ENCODE measurements at places on chromosomes 7 and 10.

GRCh38 chr7:70380421-70381015 is 751.4 kb upstream of the GALNT17 start:
- H3K4me3 ChIP-seq, result no peak overlapping the region
- H3K36me3 ChIP-seq, result no peaks in the 10 kb centered on the region
- H3K27ac ChIP-seq, result no peak overlapping the region
- H3K27me3 ChIP-seq, result no peaks in the 10 kb centered on the region
- DNase-seq, result no peak

GRCh38 chr7:114874170-114874569 is 47.7 kb upstream of the MDFIC start:
- no peak overlapping the region for H3K4me3 ChIP-seq
- DNase-seq, result no peak
- no peak overlapping the region for H3K27ac ChIP-seq
- H3K36me3 ChIP-seq, result no peaks in the 10 kb centered on the region
- no peaks in the 10 kb centered on the region for H3K4me1 ChIP-seq

DNA sequence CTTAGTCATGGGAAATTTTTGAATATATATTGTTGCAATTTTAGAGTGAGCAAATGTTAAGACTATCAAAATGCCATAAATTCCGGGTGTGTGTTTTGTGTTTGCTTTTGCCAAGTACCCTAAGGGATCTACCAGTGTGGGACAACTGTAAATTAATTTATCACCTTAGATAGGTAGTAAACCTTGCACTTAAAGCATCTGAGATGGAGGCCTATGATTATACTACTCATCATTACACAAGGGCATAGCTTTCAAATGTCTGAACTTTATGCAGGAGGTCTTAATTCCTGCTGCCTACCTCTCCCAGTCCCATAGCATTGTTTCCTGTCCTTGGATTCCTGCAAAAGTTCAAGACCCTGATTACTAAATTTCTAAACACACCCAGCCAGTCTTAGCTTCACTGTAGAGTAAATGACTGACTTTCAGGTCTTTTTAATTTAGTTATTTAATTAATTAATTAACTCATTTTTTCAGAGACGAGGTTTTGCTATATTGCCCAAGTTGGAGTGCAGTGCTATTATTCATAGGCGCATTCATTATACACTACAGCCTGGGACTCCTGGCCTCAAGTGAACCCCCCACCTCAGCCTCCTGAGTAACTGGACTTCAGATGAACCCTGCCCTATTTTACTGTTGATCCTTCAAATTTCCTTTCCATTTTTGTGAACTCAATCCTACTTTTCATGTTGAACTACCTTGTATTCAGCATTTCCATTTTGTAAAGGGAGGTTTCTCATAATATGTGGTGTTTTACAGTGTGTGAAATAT is 47.0 kb downstream of the THSD7A start:
- no peak overlapping the region for H3K4me3 ChIP-seq
- DNase-seq, result no peak
- peak overlapping the region; percentile 91 for H3K27ac ChIP-seq
- no peaks in the 10 kb centered on the region for H3K27me3 ChIP-seq

DNA sequence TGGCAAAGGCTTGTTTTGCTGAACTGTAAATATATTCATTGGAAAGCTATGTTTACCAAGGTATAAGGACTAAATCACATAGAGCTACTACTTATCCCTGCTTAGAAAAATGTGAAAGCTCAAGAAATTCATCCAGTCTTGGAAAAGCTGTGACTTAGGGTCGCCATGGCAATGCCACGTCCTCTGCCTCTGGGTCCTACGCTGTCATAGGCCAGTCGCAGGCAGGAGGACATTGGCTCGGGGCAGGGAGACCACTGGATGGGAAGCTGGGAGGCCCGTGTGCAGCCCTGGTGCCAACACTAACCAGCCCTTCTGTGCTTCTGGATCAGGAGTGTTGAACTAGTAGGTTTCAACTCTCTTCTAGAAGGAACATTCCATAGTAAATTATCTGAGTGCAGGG is 67.3 kb upstream of the PDZD8 start:
- DNase-seq, result no peak
- no peaks in the 10 kb centered on the region for H3K4me1 ChIP-seq
- H3K36me3 ChIP-seq, result no peaks in the 10 kb centered on the region
- no peak overlapping the region for H3K27ac ChIP-seq
- no peak overlapping the region for H3K4me3 ChIP-seq
- no peaks in the 10 kb centered on the region for H3K27me3 ChIP-seq

- peak overlapping the region; percentile 82 for H3K4me3 ChIP-seq
- H3K4me1 ChIP-seq, result peaks cover 18% of the 10 kb centered on the region
- DNase-seq, result no peak
- H3K36me3 ChIP-seq, result peaks cover 2% of the 10 kb centered on the region
These were observed 1.3 kb downstream of the MBLAC1 start for GRCh38 chr7:100127866-100128636.

DNA sequence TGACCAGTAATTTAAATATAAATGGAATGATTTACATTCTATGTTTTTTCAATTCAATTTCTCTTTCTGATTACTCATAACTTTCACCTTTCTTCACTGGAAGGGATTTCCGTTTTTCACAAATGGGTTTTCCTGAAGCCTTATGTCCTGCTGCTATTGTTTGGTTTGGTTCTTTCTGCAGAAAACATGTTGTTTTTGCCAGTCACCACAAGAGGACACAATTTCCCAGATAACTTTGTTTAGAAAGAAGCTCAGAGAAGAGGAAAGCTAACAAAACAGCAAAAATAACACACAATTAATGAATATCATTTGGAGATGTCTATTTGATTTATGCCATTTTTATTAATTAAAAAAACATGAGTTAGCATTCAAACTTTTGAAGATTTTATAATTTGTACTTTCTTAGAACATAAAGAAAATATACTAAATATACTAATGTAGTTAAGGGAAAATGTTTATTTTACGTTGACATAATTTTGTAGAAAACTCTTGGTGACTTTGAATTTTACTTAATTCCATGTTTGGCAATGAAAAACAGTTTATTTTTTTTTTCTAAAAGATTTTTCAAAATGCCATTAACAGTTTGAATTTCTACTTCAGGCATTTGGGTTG is 4.6 kb upstream of the TWIST1 start:
- no peaks in the 10 kb centered on the region for H3K27me3 ChIP-seq
- H3K4me3 ChIP-seq, result no peak overlapping the region
- H3K27ac ChIP-seq, result no peak overlapping the region
- no peaks in the 10 kb centered on the region for H3K4me1 ChIP-seq
- no peaks in the 10 kb centered on the region for H3K36me3 ChIP-seq
- DNase-seq, result peak; percentile 22

DNA sequence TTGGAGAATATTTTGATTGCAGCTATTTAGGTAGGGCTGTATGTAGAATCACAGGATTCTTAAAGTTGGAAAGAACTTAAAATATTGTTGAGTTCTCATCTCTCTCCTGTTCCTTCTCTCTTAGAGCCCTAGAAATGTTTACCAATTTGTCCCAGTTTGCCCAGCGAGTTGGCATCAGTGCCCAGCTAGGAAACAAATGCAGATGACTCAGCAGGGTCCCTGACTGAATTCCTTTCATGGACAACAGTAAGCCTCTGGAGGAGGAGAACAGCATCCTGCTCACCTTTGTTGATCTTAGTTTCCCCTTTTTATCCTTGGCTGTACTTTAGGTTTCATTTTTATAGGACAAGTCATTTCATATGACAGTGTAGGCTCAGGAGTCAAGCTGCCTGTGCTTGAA is 89.3 kb downstream of the SEC23IP start:
- no peak overlapping the region for H3K4me3 ChIP-seq
- no peak overlapping the region for H3K27ac ChIP-seq
- 0 out of 2 replicates have a peak, but pooled peaks cover 4% of the 10 kb centered on the region for H3K4me1 ChIP-seq
- no peaks in the 10 kb centered on the region for H3K36me3 ChIP-seq
- H3K27me3 ChIP-seq, result no peaks in the 10 kb centered on the region

- H3K27me3 ChIP-seq, result no peaks in the 10 kb centered on the region
- peaks cover 4% of the 10 kb centered on the region for H3K4me1 ChIP-seq
- H3K4me3 ChIP-seq, result no peak overlapping the region
- no peak overlapping the region for H3K27ac ChIP-seq
- DNase-seq, result no peak
- H3K36me3 ChIP-seq, result no peaks in the 10 kb centered on the region
These were observed 28.4 kb downstream of the TBC1D12 start for GRCh38 chr10:94430701-94431100.

DNA sequence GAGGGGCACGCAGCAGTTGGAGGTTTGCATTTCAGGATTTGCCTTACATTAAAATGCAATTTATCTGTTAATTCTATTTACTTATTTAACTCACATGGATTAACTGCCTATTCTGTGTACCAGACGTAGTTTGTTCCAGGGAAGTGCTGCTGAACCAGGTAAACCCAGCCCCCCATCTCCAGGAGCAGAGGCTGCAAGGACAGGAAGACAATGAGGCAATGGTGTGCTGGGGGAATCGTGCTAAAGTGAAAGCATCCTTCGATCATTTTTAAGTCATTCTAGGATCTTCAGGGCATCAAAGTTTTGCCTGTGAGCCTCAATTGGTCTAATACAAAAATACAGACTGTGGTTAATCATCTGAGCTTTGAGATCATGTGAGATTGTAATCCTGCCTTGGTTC is 166.4 kb downstream of the DNAJB6 start:
- peaks cover 7% of the 10 kb centered on the region for H3K27me3 ChIP-seq
- no peak overlapping the region for H3K27ac ChIP-seq
- no peak for DNase-seq
- H3K4me1 ChIP-seq, result no peaks in the 10 kb centered on the region

DNA sequence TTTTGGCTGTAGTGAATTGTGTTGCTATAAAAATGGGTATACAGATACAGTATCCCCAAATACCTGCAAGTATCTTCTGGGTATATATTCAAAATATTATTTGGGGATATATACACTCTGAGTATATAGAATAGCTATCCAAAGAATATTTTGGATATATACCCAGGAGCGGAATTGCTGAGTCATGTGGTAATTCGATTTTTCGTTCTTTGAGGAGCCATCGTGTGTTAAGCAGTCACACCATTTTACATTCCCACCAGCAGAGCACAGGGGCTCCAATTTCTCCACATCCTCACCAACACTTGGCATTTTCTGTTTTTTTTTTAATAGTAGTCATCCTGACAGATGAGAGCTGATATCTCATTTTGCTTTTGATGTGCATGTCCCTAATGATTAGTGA is 61.9 kb downstream of the TEX36 start:
- no peak overlapping the region for H3K4me3 ChIP-seq
- peaks cover 5% of the 10 kb centered on the region for H3K27me3 ChIP-seq
- H3K27ac ChIP-seq, result no peak overlapping the region

GRCh38 chr7:92135052-92135889 is 994 bp upstream of the CYP51A1 start:
- H3K4me3 ChIP-seq, result peak overlapping the region; percentile 93
- H3K27me3 ChIP-seq, result no peaks in the 10 kb centered on the region
- peak; percentile 27 for DNase-seq
- peaks cover 3% of the 10 kb centered on the region for H3K36me3 ChIP-seq
- H3K27ac ChIP-seq, result peak overlapping the region; percentile 90
- peaks cover 18% of the 10 kb centered on the region for H3K4me1 ChIP-seq

- DNase-seq, result no peak
- no peak overlapping the region for H3K4me3 ChIP-seq
- H3K36me3 ChIP-seq, result no peaks in the 10 kb centered on the region
- peaks cover 26% of the 10 kb centered on the region for H3K27me3 ChIP-seq
These were observed 110.4 kb downstream of the TRIL start for GRCh38 chr7:28847681-28848080.

DNA sequence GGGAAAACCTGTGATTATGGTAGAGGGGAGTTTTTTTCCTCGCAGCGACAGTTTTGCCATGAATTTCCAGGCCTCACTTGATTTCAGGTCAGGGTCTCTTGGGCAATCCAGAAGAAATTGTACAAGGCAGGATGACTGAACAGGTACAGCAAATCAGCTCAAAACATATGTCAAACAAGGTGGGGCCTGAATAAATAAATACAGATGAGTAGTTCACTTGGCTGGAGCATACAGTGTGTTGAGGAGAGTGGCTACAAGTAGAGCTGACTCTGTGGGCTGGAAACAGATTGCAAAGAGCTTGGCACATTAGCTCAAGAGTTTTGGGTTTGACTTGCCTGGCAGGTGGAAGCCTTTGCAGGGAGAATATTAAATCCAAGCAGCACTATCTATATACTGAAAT is 15.0 kb downstream of the GIMAP8 start:
- H3K36me3 ChIP-seq, result no peaks in the 10 kb centered on the region
- H3K4me1 ChIP-seq, result no peaks in the 10 kb centered on the region
- H3K27me3 ChIP-seq, result peaks cover 18% of the 10 kb centered on the region

DNA sequence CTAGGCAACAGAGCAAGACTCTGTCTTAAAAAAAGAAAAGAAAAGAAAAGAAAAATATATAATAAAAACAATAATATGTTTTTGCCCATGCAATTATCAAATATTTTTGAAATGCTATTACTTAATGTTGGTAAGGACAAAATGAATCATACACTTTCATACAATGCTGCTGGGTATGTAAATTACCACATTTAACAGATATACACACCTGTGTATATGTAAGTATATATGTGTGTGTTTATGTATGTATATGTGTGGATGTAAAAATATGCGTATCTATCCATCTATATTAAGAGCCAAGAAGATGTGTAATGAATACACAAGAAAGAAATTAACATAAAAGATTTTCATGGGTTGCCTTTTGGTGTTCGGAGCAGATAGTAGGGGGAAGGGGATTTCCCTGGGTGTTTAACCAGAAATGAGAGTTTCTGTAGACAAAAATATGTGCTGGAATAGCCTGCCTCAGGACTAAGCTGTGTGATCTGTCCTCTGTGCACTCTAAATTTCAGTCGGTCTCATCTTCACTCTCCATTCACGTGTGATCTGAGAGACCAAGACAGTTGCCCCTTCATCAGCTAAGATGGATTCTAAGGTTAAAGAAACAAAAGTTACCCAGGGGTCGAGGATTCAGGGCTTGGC is 61.2 kb downstream of the PRKCQ start:
- peaks cover 9% of the 10 kb centered on the region for H3K27me3 ChIP-seq
- no peak for DNase-seq
- H3K4me1 ChIP-seq, result no peaks in the 10 kb centered on the region
- H3K4me3 ChIP-seq, result no peak overlapping the region

DNA sequence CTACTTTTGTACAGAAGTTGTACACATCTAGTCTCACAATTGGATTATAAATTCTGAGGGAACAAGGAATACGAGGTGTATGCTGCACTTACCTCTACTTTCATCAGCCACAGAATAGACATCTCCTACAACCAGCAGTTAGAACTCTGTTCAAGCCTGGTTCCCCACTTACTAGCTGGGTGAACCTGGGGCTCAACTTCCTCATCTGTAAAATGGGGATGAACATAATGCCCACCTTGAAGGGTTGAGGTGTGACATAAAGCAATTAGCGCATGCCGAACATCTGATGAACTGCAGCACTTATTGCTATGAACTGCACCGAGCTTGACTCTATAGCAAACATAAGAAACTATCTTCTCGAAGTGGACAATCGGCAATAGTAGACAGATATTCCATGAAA is 25.3 kb downstream of the XPNPEP1 start:
- H3K27ac ChIP-seq, result no peak overlapping the region
- DNase-seq, result no peak
- H3K27me3 ChIP-seq, result no peaks in the 10 kb centered on the region
- no peaks in the 10 kb centered on the region for H3K4me1 ChIP-seq

Measured in Panc1 (cell line).